Transverse colon (tissue), 4 donors: ENCODE measurements at places on chromosomes 11 and 22. TPM values are rescaled to one million over a fixed set of nuclear protein-coding genes. Genes with fewer than 3 reads are reported as not detected.

Gene ACO2
- total RNA-seq, result 164 TPM

Gene SCN4B
- 0.41 TPM for total RNA-seq

- no peak for DNase-seq
Measured at GRCh38 chr11:119179983-119180382, 5.3 kb upstream of the NHERF4 start.

- no peak for DNase-seq
Measured at GRCh38 chr22:50605613-50606074, 5.1 kb downstream of the MAPK8IP2 start.

Gene OTOG
- total RNA-seq, result not detected

- no peak for DNase-seq
Measured at GRCh38 chr22:17787241-17787640, 13.0 kb upstream of the BID start.

DNA sequence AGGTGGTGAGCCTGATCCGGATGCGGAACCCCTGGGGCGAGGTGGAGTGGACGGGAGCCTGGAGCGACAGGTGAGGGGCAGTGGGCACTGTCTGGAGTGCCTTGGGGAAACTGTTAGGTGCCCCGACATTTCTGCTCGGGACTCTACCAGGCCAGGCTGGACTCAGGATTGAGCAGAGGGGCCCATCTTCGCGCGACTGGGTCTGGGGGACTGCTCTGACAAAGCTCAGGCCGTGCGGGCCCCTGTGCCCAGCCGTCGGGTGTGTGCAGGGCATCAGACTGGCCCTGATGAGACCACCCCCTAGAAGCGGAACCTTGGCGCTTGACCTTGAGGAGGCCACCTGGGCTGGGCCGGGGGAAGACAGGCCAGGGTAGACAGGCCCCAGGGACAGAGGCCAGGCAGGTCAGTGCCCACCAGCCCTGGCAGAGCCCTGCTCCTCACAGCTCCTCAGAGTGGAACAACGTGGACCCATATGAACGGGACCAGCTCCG lies 6.3 kb downstream of the CAPN1 start:
- DNase-seq, result no peak

GRCh38 chr11:22512457-22512856 lies 113.2 kb downstream of the FANCF start:
- no peak for DNase-seq

GRCh38 chr11:10376061-10376460 lies 71.2 kb downstream of the ADM start:
- DNase-seq, result no peak

- peak; percentile 77 for DNase-seq
Measured at GRCh38 chr22:31148953-31149627, 8.8 kb upstream of the PLA2G3 start.

Gene MRGPRX3
- not detected for total RNA-seq

Gene PGR
- total RNA-seq, result 2.2 TPM
